Natural killer cell (primary cell): ENCODE measurements at places on chromosomes 7 and 10.

GRCh38 chr7:141073641-141074161 is at the start of gene TMEM178B:
Gene TMEM178B (plus strand): TSS chr7:141074064.
- DNase-seq, result no peak

DNA sequence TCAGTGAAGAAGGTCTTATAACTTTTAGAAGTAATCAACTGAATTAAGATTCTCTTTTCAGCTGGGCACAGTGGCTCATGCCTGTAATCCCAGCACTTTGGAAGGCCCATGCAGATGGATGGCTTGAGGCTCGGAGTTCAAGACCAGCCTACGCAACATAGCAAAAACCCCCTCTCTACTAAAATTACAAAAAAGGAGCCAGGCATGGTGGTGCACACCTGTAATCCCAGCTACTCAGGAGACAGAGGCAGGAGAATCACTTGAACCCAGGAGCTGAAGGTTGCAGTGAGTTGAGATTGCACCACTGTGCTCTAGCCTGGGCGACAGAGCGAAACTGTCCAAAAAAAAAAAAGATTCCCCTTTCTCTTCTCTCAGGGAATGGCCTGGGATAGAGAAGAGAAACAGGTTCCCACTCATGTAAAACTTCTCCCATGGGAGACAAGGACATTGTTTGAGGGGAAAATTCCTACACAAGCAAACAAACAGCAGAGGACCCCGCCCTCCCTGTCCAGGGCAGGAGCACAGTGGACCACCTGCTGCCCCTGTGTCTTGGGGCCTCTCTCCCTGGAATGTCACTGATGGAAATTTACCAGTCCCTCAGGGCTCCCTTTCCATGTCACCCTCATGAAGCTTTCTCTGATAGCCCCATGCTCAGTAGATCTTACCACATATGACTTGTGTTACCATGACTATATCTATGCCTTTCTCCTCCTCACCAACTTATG is 5.6 kb downstream of the IL2RA start:
- no peak for DNase-seq

GRCh38 chr10:75403144-75403938 is 1.8 kb upstream of the ZNF503 start:
- no peak for DNase-seq

GRCh38 chr10:118629211-118629610 is 33.8 kb upstream of the PRLHR start:
- no peak for DNase-seq

DNA sequence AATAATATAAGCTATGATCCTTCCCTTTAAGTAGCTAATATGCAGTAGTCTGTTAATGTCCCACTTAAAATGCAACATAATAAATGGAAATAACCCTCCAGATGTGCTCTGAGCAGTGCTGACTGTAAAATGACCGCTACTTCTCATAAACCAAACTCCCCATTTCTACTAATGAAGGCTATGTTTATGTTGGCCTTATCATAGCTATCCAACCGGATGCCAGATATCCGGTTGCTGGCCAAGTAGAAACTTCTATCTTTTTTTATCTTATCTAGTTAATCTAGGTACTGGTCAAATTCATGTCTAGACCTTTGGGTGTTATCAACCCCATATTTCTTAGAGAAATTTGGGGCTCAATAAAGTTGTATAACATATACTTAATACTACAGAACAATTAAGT is 56.6 kb downstream of the CHRM2 start:
- DNase-seq, result no peak

DNA sequence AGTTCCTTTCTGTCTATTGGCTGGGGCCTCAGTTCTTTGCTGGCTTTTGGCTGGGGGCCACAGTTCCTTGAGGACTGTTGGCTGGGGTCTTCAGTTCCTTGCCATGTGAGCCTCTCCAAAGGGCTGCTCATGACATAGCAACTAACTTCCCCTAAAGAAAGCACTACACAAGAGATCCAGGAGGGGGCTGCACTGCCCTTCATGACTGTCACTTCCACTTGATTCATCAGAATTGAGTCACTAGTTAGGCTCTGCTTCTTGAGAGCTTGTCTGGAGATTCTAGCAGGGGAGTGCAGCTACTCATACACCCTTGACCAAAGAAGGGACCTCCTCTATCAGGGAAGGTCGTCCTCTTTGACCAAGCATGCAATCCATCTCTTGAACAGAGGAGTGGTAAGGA is 38.0 kb upstream of the MKX start:
- peak; percentile 45 for DNase-seq

GRCh38 chr10:124257781-124258180 is 160.9 kb downstream of the OAT start:
- no peak for DNase-seq

DNA sequence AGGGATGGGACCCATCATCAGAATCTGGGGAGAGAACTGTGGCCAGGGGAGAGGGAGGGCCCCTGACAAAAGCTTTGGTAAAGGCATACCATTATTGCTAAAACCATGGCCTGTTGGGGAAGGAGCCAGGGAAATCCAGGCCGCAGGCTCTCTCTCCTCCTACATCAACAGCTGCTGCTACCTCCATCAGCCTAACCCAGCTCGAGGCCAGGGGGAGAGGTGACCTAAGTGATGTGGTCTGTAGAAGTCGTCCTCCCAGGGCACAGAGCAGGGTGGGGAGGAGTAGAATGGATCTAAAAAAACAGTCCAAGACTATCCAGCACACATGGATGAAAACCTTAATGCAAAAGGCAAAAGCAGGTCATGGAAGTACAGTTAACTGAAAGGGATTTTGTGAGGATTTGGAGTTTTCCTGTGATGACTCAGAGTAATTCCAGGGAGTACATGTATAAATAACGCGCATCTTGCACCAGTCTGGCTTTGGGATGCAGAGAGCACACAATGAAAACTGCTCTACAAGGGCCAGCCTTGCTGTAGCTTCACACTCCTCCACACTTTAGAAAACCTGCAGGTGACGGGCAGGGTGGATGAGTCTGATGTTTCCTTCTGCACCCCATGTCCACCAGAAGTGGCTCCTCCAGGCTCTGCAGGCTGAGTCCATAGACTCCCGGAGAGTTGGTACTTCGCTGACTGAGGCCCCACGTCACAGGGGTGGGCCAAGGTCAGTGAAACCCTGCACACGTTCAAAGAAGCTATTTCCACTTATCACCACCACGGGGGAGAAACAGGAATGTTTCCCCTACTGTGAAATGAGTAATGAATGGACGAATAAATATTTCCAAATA is 38.5 kb upstream of the MSMB start:
- no peak for DNase-seq

GRCh38 chr7:23590529-23590928 is 6.7 kb upstream of the CCDC126 start:
- no peak for DNase-seq

GRCh38 chr7:108535257-108535656 is 9.3 kb upstream of the PNPLA8 start:
- DNase-seq, result no peak

- DNase-seq, result no peak
Measured at GRCh38 chr10:86944031-86944419, 13.4 kb downstream of the MMRN2 start.
